NCI-H1048 (cell line): ENCODE measurements at places on chromosomes 4 and X.

DNA sequence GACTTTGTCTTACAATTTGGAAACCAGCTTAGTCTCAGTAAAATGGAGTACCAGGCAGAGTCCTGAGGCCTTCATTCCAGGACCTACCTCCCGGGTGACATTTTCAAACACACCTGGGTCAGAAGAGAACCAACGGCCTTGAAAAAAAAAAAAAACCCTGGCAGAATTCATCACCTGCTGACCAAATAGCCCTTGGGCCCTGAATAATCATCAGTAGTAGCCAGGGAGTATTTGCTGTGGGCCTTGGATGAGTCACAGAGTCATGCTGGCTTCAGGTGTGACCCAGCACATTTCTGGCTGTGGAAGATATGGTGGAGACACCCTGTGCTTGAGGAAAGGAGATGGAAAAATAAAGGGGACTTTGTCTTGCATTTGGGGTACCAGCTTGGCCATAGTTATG lies 92.2 kb downstream of the LPAR4 start:
- DNase-seq = no peak

GRCh38 chr4:113952452-113953029 lies 26.9 kb downstream of the ARSJ start:
- DNase-seq = peak; percentile 26

DNA sequence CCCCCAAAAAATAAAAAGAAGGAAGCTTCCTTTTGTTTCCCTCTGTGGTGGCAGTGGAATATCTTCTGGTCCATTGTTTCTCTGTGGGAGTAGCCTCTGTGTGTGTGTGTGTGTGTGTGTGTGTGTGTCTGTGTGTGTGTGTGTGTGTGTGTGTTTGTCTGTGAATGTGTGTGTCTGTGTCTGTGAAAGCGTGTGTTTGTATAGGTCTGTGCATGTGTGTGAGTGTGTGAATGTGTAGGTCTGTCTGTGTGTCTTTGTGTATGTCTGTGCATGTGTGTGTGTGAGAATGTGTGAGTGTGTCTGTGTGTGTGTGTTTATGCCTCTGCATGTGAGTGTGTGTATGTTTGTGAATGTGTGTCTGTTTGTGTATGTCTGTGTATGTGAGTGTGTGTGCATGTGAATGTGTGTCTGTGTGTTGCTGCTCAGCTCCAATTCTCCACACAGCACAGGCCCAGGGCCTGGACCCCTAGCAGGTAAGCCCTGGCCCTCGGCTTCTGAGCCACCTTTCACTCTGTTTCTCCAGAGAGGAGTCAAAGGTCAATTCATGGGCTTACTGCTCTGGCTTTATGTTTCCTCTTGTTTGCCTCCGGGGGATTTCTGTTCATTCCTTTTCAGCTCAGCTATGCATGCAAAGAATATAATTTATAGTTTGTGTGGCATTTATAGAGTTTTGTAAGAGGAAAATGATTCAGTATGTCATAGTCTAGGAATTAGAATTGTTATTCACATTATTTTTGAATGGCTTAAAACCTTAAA lies 89.8 kb downstream of the UCHL1 start:
- no peak for DNase-seq

DNA sequence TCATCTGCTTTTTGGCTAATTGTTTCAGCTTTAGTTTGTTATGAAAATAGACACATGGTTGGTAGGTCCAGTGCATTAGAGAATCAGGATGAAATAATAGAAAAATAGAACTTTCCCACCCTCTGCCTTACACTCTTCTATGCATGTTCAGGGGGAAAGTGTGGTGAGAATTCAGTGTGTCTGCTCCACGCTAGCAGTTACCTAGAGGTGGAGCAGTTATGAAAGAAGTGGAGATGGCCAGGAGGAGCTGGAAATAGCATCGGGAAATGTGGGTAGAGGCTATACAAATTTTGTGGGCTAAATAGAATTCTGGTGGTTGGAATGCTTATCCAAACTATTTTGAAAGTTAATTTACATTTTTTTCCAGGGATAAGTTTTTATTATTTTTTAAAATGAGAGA lies 91.4 kb upstream of the MAD2L1 start:
- DNase-seq = peak; percentile 1

DNA sequence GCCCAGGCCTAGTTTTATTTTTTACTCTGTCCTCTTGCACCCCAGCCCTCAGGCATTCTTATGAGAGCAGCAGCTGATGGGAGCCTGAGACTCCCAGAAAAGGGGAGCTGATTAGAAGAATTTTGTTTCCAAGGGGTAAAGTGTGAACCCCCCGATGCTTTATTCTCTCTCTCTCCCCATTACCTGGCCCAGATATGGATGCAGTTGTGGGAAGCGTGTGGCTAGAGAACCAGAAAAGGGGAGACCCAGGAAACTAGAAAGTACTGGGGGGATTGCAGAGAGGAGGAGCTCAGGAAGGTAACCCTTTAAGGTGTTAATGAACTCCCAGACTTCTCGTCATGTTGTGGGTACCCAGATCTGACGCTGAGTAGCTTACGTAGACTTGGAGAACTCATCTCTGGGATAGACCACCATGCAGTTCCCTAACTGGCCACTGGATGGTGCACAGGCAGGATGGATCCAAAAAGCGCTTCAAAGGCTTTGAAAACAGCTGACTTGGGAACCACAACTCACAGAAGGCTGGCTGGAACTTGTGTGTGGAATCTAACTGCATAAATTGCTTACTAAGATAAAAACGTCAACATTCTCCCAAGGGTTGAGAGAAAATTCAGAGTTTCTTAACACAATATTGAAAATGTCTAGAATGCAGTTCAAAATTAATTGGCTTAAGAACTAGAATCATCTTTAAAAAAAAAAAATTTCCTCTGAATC lies 64.7 kb downstream of the TBC1D14 start:
- peak; percentile 50 for DNase-seq

GRCh38 chr4:16717266-16717970 lies 181.0 kb downstream of the LDB2 start:
- DNase-seq = no peak

- DNase-seq = no peak
These were observed 539 bp upstream of the CHIC1 start for GRCh38 chrX:73562458-73562857.

GRCh38 chrX:140141444-140142029 lies 176.2 kb upstream of the CXorf66 start:
- no peak for DNase-seq

- DNase-seq = no peak
These were observed 35.2 kb upstream of the PHEX start for GRCh38 chrX:21996872-21997455.

DNA sequence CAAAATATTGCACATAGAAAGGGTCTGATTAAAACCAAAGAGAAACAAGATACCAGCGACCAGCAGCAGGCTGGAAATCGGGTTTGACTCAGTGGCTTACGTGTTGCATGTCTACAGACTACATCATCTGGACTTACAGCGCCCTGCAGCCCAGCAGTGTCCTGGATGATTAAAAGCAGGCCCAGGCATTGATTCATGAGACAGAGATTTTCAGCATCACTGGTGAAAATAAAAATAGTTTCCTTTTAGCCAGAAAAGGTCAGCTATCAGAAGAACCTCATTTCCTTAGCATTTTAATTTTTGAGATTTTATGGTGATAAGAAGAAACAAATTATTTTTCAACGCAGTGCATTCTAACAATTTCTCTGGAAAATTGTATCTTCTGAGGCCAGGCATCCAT lies 190.6 kb downstream of the PTTG2 start:
- DNase-seq = no peak
